ENCODE measurements at places on chromosomes 1 and 21.

DNA sequence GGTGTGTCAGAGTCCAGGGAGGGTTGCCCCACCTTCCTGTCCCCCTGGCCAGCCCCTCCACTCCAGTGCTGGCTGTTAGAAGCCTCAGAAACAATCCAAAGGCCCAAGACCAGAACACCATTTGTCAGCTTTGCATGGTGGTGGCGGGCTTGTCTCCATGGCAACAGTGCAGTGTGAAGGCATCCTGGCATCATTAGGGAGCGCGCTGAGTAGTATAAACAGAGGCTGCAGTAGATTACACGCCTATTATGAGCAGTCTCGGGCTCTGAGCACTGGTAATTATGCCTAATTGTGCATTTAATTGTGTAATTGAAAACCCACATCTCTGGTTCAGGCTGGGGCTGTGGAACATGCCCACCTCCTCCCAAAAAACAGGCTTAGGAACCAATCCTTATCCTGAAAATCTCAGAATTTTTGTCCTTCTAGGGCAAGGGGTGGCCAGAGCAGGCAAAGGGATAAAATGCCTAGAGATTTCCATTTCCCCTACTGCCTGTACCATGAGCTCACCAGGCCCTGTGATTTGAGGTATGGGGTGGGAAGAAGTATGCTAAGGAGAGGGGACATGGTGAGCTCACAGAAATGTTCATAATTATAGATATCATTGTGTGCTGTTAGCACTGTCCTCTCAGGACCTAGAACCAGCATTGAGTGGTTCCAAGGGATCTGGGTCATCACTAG lies 11.7 kb downstream of the NKAIN1 start:
- no peak for DNase-seq

- no peak for DNase-seq
Measured at GRCh38 chr1:159935719-159936272, 9.6 kb downstream of the IGSF9 start.

DNA sequence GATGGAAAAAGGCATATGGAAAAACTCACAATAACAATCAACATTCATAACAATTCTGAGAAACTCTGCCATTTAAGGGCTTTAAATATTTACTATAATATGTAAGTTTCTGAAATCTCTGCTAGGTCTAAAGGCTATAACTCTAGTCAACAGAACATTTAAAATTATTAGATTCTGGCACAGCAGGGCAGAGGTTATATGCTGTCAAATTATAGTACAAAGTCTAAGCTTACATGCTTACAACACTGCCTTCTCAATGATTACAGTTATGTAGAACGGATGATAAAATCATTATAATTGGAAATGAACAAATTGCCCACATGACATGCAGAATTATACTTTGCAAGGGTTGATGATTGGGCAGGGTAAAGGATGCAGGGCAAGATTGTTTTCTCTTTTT lies 97.7 kb downstream of the PIGK start:
- no peak for DNase-seq

- DNase-seq = no peak
Measured at GRCh38 chr1:173240609-173241008, 33.5 kb upstream of the TNFSF4 start.

DNA sequence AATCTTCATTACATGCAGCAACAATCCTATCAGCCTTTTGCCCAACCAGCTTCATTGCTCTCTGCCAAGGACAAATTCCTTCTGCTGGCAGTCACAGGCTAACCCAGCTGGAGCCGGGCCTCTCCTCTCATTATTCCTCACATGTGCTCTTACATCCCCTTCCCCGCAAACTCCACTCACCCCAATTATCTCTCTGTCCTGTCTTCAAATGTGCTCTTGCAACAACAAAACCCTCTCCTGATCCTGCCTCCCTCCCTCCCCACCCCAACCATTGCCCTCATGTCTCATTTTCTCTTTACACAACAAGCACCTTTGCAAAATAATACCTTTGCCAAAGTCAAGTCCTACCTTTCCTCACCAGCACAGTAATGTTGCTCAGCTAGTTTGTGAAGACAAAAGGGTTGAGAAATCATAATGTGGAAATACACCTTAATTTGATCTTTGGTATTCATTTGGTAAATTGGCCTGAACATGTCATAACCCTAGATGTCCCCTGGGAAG lies 36.0 kb upstream of the DHCR24 start:
- DNase-seq = no peak

GRCh38 chr1:28111157-28111556 lies 22.7 kb upstream of the EYA3 start:
- DNase-seq = no peak

DNA sequence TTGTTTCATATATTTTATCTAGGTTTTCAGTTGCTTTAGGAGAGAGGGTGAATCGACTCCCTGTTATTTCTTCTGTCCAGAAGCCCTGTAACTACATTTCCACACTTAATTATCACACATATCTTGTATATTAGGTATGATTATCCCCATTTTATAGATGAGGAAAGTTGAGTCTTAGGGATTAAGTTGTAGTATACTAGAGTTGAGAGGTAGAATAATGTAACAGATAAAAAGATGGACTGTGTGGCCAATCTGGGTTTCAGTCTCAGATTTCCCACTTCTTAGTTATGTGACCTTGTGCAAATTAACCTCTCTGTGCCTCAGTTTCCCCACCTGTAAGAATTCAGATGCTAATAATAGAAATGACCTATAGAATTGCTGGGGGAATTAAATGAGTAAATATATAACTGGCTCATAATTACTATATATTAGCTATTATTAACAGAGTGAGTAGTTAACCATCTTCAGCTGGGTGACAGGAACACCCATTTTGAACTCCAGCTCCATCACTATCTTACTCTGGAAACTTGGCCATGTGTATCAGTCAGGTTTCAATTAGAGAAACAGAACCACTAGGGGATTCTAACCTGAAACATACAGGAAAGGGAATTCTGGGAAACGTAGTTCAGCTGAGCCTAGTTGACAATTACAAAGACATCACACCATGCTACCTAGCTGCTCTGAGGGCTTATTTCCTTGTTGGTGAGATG lies 20.4 kb upstream of the FOXO6 start:
- no peak for DNase-seq

- no peak for DNase-seq
Measured at GRCh38 chr21:38909109-38909508, 103.4 kb downstream of the ETS2 start.

DNA sequence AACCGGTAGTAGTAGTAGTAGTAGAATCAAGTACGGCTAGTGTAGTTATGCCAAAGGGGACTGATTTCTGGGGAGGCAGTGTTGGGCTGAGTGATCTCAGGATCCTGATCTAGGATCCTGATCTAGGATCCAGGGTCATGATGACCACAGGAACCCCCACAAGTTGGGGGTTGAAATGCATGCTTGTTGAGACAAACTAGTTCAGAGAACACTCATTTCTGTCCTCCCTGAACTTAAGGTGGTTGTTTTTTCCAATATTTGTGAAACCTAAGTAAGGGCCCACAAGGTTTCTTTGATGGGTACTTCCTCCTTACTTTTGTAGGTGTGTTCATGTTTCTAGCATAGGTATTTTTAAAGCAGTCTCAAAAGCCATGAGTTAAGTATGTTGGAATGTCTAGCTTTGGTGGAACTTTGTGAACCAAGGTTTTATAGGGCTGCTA lies 33.9 kb upstream of the PDC start:
- DNase-seq = no peak

GRCh38 chr1:12296016-12296415 lies 66.2 kb downstream of the VPS13D start:
- DNase-seq = no peak

DNA sequence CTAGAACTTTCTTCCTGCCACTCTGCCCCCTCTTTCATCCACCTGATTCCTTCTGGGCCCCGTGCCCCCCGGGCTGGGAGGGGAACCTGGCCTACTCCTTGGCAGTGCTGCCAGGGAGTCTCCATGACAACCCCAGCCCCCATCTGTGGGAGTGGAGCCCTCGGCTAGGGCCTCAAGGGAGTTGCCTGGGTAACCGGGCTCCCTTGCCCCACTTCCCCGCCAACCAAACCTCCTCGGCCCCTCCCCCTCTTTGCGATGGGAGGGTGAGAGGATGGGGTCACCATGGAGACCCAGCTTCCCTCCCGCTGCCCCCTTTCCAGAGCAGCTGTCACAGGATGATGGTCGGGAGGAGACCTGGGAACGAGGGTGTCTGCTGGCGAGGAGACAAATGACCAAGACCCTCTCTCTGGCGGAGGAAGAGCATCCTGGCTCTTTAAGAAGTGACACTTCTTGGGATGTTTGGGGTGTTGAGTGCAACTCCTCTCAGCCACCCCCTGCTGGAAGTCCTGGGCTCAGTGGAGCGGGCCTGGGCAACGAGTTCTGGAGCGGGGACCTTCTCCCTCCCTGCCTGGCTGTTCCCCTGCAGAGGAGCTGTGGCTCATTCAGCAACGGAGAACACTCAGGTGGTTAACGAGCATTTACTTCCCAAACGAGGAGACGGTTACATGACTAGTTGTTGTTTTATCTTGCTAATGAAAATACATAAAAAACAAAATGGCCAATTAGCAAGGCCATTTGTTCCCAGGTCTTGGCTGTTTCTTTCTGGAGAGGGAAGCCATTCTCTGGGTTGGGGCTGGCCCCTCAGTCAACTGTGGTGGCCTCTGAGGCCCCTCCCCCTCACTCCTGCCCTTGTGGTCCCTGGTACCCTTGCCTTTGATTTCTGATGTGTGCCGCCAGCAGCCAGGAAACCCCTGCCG lies 82.8 kb downstream of the UBIAD1 start:
- DNase-seq = no peak

- DNase-seq = no peak
Measured at GRCh38 chr1:104084380-104084779, 334.7 kb downstream of the AMY1C start.

DNA sequence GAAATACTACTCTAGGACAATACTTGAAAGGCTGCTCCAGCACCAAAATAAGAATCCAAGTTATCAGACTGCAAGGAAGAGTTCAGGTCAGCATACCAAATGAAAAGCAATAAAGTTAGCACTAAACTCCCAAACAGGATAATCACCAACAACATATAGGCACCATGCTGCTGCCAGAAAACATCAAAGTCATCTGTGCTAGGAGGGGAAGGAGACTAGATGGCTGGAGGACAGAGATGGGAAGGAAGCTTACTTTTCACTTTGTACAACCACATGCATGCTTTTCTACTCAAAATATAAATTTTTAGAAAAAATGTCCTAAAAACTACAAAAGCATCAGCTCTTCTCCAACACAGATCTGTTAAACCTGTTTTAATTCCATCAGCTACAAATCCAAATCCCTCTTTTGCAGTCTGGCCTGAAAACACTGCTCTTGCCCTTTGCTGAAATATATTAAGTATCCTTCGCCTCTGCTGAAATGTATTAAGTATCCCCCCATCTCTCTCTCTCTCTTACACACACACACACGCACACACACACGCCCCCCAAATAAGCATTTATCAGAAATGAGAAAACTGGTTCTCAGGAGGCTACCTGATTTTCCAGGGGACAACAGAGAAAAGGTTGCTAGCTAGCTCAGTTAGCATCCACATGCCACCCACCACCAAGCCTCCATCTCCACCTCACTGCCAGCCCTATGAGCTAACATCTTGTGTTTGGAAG lies 1.5 kb downstream of the GATAD2B start:
- DNase-seq = no peak

- DNase-seq = no peak
Measured at GRCh38 chr1:107548276-107548675, 407.4 kb downstream of the NTNG1 start.

GRCh38 chr1:164504749-164505148 lies 54.2 kb upstream of the PBX1 start:
- DNase-seq = no peak

DNA sequence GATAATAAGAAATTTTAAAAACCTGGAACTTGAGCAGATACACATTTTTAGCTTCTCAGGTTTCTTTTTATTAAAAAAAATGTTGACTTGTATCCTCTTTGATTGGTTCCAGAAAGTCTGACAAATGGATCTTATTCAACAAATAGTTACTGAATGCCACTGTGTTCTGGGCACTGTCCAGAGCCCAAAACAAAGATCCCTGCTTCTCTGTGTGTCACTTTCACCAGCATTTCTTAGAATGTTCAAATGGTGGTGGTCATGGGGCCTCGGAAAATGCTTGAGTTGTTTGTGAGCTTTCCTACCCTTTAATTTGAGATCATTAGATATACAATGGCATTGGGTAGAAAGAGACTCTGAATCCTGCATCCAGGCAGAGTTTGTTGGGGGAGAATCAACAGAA lies 19.9 kb downstream of the ACTN2 start:
- no peak for DNase-seq

- DNase-seq = no peak
Measured at GRCh38 chr1:18290740-18291412, 183.3 kb downstream of the IGSF21 start.

DNA sequence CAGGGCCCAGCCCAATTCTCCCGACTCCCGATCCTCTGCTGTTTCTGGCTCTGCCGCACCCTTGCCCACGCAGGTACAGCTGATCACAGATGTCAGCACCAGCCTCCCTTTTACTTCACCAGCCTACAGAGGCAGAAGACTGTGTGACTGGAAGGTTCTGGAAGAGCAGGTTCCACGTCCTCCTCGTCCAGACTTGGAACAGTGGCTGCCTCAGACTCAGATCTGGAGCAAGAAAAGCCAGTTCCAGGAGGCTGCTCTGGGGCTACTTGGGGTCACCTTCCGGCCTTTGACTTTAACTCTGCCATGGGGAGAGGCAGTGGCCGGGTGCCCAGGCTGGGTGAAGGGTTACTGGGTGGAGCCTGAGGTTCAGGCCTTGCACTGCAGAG lies 16.1 kb upstream of the KLHDC7A start:
- DNase-seq = no peak

GRCh38 chr1:167499664-167500101 lies 18.6 kb downstream of the CD247 start:
- DNase-seq = no peak

DNA sequence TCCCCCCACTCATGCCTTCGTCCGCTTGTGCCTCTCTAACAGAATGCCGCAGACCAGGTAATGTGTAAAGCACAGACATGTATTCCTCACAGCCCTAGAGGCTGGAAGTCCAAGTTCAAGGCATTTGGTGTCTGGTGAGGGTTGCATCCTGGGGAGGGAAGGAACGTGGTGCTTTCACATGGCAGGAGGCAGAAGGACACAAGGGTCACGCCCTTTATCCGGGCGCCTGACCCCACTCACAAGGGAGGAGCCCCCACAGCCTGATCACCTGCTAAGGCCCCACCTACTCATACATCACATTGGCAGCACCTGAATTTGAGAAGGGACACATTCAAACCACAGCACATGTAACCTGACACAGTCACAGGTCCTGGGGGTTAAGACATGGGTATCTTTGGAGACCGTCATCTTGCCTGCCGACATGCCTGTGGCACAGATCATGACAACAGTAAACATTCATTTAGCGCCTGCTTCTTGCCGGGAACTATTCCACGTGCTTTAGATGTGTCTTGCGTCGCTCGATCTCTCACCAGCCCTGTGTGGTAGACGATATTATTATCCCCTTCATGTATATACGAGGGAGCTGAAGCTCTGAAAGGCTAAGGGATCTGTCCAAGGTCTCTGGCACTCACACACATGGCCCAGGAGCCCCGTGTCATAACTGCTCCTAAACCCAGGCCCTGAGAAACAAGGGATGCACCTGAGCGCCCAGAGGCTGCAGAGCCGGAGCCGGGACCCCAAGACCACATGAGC lies 235.6 kb downstream of the NPHP4 start:
- DNase-seq = no peak
